ENCODE measurements at places on chromosomes 7 and 10.

GRCh38 chr10:88987840-88988239 lies 2.8 kb upstream of the FAS start:
- DNase-seq, result no peak

GRCh38 chr7:88432301-88432700 lies 125.6 kb upstream of the STEAP4 start:
- no peak for DNase-seq

- DNase-seq, result no peak
These were observed 61.8 kb downstream of the PTPRE start for GRCh38 chr10:127968659-127969058.

DNA sequence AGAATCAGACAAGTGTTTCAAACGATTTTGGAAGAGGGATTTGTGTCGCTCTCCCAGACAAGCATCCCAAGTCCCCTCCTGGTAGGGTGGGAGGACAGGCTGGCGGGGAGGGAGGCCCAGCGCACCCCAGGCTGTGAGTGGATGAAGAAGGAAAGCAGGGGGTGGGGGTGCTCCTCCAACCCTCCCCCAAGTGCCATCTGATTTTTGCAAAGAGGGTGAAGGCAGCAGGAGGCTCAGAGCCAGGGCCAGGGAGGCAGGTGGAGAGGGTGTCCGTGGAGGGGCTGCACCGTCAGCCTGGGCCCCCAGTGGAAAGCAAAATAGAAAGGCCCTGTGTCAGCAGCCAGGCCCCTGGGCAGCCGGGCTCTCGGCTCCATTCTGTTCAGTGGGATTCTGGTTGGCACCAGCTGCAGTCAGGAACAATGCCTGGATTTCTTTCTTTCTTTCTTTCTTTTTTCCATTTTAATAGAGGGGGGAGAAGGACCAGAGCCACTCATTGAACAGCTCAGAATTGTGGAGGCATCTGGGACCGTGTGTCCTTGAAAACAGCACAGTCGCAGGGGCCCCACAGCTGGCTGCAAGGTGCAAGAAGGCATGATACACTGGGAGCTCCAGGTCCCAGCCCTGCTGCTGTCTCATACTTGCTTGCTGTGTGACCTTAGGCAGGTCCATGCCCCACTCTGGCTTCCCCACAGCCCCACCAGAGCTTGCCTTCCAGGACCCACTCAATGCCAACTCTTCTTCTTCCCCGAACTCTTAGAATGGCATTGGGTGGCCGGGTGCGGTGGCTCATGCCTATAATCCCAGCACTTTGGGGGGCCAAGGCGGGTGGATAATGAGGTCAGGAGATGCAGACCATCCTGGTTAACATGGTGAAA lies 7.1 kb upstream of the ZMIZ1 start:
- no peak for DNase-seq

GRCh38 chr10:72687035-72687434 lies 4.9 kb upstream of the MCU start:
- DNase-seq, result no peak

GRCh38 chr7:139999516-139999915 lies 63.2 kb downstream of the PARP12 start:
- DNase-seq, result no peak

DNA sequence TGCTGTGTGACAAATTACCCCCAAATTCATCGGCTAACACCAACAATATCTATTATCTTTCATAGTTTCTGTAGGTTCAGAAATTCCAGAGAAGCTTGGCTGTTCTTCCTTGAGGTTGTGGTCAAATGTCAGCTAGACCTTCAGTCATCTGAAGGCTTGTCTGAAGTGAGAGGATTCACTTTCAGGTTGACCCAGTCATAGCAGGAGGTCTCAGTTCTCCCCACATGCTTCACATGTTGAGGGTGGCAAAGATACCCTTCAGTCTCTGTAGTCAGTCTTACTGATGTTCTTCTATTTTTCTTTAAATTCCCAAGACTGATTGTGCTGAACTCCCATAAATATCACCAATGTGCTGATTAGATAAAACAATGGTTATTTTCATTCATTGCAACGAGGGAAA lies 1692.0 kb downstream of the REEP3 start:
- no peak for DNase-seq

DNA sequence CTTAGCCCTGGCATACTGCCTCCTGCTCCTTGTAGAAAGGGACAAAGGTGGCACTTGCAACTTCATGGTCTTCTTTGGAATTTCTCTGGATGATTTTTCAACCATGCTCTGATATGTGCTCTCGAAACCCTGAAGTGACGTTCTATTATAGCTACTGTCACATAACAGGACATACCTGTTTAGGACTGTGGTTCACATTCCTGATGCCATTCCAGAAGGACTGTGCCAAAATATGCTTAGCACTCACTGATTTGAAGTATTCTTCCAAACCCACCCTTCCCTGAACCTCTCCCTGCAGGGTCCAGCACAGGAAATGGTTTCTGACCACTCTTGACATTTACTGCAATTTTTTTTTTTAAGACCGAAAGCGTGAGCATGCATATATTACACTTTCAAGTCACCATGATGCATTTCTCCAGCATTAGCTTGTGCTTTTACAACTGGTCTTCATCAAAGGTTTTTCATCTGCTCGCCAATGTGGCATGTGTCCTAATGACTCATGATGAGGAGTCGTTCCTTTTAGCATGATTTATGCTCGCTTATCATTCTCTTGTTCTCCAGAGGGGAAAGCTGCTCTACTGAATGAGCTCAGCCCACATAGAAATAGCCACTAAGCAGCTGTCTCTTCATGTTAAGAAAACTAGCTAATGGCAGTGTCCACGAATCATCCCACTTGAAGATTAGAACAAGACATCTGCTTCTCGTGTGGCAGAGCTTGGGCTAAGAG lies 135.2 kb downstream of the ADAM12 start:
- DNase-seq, result no peak

DNA sequence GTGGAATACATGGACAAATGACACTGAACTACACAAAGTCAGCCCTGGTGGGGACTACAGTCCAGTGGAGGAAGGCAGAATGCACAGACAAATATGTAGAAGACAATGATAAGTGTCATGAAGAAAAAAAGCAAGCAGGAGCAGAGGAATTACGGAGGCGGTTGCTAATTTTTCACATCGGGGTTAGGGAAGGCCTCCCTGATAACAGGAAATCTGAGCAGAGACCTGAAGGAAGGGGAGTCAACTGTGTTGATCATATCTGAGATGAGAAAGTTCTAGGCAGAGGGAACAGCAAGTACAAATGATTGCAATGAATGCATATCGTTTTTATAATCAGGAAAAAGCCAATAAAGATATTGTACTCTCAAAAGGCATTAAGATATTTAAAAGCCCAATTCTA lies 14.0 kb downstream of the KIAA1549 start:
- no peak for DNase-seq

GRCh38 chr7:114416129-114416990 lies 1.7 kb downstream of the FOXP2 start:
- no peak for DNase-seq

DNA sequence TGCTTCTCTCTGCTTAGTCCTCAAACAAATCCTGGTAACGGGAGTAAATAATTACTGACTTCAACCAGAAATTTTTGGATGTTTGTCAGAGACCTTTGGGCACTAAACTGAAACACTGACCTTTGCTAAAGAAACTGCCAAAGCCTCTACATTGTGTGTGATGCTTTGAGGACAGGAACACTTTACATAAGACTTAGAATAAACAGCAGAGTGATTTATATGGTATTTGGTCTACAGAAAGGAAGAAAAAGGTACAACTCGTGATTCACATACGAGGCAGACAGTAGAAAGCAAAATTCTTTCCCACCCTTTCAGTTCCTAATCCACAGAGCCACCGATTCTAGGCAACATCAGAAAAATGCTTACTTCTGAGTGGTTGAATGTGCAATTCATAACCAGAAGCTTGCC lies 59.8 kb downstream of the SLC16A12 start:
- DNase-seq, result no peak

DNA sequence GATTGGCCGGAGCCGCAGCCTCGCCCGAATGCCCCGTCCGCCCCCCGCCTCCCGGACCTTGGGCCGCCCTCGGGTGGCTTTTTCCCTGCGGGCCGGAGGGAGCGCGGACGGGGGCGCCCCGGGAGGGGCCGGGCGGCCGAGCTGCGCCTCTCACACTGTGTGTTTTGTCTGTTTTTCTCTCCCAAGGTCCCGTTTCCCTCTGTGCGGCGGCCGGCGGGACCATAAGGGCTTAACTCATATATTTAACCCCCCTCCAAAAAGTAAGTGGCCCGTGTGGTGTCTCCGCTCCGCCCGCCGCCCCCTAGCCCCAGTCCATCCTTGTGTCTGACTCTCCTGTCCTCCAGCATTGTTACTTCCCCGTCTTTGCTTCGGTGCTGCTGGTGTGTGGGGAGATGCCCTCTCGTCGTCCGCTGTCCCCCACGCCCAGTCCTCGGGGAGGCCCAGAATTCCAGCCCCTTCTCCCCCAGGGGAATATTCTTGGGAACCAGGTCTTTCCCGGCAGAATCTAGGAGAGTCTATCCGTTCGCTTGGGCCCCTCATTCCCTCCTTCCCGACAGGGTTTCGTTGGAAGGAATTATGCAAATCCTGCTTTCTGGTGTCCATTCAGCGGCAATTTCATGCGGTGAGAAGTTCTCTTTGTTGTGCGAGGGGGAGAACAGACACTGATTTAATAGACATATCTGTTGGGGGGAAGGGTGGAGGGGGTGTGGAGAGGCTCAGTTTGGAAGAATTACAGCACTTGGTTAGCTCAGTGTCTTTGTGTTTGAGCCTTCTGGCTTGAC lies 1.3 kb downstream of the LCOR start:
- no peak for DNase-seq

DNA sequence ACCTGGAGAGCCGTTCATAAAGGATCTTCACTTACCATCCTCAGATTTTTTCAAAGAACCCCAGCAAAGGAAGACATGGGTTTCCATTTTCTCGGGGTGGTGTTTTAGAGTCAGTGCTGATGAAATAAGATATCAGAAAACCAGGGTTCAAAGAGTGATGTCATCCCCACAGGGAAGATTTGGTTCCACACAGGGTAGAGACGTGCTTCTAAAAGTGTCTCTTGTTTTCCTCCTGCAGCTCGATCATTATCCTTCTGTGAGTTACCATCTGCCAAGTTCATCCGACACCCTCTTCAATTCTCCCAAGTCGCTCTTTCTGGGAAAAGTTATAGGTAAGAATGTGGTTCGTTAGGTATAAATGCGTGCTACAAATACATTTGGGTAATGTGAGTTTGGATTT lies 323.8 kb upstream of the C7orf33 start:
- DNase-seq, result no peak

GRCh38 chr7:151003572-151003971 lies 12.8 kb downstream of the NOS3 start:
- DNase-seq, result no peak

GRCh38 chr7:148919859-148920258 lies 35.8 kb upstream of the EZH2 start:
- DNase-seq, result no peak

DNA sequence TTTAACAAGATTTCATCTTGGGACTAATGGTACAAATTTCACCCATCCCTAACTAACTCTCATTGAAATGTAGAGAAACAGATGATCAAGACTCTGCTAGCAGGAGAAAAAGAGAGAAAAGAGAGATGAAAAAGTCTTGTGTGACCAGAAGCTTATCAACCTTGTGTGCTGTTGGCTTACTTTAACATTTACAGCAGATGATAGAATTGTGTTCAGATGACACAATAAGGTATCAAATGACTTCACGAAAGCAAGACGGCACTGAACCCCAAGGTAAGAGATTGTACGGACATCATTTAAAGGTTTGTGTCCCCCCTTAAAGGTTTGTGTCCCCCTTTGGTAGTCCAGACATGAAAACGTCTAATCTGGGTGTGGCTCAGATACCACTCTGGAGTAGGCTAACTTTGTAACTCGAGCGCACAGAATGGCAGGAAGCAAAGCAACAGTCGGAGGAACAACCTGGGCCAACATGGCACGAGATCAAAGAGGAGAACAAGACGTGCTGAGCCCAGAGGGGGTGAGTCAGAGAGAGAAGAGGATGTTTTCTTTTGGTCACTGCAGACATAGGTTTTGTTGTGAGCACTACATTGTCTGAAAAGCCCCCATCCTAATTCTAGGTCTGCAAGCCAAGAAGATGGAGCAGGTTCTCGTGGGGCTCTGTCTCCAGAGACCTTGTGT lies 10.4 kb upstream of the LMBR1 start:
- DNase-seq, result no peak

GRCh38 chr10:25766687-25767221 lies 167.3 kb upstream of the MYO3A start:
- no peak for DNase-seq

DNA sequence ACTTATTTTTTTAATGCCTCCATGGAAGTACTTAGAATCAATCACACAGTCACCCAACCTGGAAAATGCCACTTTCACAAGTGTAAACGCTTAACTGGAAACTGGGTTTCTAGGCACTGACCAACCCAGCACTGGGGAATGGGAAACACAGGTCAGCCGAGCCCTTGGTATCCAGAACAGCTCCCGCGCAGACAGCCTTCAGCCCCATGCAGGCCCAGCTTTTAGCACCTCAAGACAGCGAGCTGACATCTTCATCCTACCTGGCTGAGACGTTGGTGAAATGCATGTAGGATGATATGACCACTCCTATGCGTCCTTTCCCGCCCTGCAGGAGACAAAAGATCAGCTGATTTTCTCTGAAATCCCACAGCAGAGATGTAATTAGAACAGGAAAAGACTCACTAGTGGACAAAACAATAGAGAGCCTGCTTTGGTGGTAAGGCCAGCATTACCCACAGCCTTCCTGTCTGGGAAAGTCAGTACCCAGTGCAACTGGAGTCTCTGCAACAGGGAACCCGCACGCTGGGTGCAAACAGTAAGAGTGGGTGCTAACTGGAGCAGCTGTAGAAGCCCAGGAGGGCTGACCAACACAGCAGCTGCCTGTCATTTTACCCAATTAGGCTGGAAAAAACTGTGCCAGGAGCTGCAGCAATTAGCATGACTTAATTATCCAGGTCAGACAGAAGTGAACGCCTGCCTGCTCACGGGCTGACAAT lies 153.7 kb downstream of the TNS3 start:
- no peak for DNase-seq

- DNase-seq, result no peak
These were observed 64.0 kb downstream of the PRR15 start for GRCh38 chr7:29627631-29628030.

GRCh38 chr7:114944745-114945625 lies 23.1 kb downstream of the MDFIC start:
- DNase-seq, result no peak

DNA sequence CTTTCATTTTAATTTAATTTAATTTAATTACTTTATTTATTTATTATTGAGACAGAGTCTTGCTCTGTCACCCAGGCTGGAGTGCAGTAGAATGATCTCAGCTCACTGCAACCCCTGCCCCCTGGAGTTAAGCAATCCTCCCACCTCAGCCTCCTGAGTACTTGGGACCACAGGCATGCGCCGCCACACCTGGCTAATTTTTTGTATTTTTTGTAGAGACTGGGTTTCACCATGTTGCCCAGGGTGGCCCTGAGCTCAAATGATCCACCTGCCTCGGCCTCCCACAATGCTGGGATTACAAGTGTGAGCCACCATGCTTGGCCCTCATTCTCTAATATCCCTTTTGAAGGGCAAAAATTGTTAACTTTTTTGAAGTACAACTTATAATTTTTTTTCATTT lies 92.9 kb downstream of the XRCC2 start:
- no peak for DNase-seq

DNA sequence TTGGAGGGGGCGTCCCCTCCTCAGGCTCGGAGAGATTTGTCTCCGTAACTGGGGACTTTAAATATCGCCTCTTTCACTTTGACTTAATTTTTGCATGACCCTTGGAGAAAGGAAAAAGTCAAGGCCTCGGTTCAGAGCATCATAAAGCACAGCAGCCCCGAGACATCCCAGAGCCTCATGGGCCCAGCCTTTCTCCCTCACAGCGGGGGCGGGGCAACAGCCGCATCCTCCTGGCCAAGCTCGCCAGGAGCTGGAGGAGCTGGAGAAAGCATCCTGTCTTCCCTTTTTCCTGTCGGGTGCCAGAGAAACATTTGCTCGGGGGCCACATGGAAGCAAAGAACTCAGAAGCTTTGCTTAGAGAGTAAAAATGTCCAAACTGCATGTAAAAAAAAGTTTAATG lies 43.6 kb upstream of the DPYSL4 start:
- DNase-seq, result no peak

All from stimulated activated CD8-positive, alpha-beta memory T cell treated with anti-CD3 and anti-CD28 coated beads, Interleukin-15, amount 100 ng/mL, for 48 hours (primary cell).